NCI-H187 (cell line): ENCODE measurements at places on chromosomes 4 and X.

- DNase-seq, result no peak
Measured at GRCh38 chrX:69556060-69557011, 52.2 kb downstream of the NALF2 start.

GRCh38 chrX:50586980-50587379 is 116.4 kb upstream of the DGKK start:
- no peak for DNase-seq

- no peak for DNase-seq
Measured at GRCh38 chrX:30973784-30974427, 84.9 kb upstream of the TAB3 start.

- no peak for DNase-seq
Measured at GRCh38 chr4:43776371-43776770, 672.2 kb downstream of the KCTD8 start.

DNA sequence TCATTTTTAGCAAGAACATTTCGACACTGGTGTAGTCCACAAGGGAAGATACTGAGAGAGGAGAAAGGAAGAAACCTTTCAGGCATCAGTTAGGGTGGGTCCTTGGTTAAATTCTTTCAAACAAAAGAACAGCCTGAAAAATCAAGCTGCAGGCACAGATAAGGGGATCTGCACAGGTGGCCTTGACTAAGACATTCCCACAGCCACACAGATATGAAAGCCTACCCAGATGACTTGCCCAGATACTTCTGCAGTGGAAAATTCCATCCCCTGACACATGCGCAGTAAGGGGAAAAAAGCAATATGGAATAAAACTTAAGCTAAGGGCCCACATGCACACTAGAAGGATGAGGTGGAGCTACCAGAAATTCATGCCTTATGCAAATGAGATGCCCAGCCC is 8.9 kb upstream of the TMEM165 start:
- DNase-seq, result no peak

GRCh38 chr4:180557348-180557747 is 1685.9 kb upstream of the TENM3 start:
- no peak for DNase-seq

GRCh38 chrX:129145385-129145784 is 377.9 kb downstream of the SMARCA1 start:
- no peak for DNase-seq

DNA sequence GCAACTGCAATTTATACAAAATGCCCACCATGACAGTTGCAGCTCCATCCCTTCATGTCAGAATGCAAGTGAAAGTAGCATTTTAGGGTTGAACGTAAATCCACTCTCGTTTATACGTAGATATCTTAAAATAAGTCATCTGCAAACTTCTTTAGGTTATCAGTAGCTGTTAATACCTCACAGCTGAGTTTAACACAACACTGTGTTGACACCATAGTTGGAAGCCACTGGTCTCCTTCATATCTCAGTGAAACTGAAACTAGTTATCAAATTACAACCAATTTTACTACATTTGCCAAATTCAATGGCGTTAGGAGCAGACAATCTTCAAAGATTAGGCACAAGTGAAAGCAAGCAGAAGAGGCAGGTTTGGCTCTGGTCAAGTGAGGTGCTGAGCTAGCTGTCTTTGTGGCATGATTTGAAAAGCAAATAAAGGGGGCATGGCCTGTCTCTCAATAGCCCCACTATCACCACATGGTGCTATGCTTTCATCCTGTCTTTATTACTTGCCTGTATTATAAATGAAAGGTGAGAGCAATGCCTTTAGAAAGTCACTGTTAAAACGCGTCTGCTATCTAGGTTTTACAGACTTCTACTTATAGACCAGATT is 12.3 kb downstream of the PPP3CA start:
- DNase-seq, result no peak

GRCh38 chr4:89781321-89781720 is 55.6 kb downstream of the SNCA start:
- no peak for DNase-seq

- no peak for DNase-seq
Measured at GRCh38 chr4:175376287-175376977, 435.6 kb downstream of the GPM6A start.

- DNase-seq, result no peak
Measured at GRCh38 chr4:169626331-169627282, 6.2 kb downstream of the CLCN3 start.

DNA sequence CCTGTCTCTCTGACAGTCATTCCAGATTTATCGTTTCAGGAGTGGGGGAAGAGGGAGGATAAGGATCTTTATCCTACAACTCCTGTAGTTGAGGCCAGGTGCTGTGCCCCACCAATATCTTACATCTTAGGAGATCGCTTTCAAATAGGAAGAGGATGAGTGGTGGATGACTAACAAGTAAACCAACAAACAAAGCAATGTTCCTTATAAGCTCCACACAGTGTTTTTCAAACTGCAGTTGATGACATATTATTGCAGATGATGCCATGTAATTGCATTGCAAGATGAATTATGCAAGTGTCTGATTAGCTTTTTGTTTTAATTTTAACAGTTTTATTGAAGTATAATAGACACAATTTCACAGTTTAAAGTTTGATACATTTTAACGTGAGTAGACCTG is 35.8 kb upstream of the TMEM164 start:
- no peak for DNase-seq

GRCh38 chrX:134444681-134445080 is 15.3 kb upstream of the HPRT1 start:
- no peak for DNase-seq

DNA sequence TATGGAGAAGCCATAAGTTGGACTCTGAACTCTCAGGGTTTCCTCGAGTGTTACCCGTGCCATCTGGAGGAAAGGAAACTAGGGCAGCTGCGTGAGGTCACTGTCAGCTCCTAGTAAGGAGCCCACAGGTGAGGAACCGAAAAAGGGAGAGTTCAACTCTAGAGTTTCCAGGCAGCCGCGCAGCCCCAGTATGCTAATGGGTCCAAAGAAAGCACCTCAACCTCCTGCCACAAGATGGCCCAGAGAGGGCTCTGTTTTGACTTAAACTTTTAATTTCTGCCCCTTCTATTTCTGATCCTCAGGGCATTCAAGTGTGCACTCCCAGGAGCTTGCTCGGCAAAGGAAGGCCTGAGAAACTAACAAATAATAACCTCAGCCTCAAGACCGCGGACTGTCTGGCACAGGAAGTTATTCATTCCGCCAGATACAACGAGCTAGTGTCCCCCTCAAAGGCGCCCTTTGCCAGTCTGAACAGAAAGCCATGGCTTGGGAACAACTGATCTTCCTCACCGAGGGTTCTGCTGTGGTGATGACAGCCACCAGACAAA is 13.9 kb downstream of the SCARB2 start:
- DNase-seq, result no peak

- no peak for DNase-seq
Measured at GRCh38 chr4:189858435-189858834, 82.2 kb upstream of the FRG1 start.

DNA sequence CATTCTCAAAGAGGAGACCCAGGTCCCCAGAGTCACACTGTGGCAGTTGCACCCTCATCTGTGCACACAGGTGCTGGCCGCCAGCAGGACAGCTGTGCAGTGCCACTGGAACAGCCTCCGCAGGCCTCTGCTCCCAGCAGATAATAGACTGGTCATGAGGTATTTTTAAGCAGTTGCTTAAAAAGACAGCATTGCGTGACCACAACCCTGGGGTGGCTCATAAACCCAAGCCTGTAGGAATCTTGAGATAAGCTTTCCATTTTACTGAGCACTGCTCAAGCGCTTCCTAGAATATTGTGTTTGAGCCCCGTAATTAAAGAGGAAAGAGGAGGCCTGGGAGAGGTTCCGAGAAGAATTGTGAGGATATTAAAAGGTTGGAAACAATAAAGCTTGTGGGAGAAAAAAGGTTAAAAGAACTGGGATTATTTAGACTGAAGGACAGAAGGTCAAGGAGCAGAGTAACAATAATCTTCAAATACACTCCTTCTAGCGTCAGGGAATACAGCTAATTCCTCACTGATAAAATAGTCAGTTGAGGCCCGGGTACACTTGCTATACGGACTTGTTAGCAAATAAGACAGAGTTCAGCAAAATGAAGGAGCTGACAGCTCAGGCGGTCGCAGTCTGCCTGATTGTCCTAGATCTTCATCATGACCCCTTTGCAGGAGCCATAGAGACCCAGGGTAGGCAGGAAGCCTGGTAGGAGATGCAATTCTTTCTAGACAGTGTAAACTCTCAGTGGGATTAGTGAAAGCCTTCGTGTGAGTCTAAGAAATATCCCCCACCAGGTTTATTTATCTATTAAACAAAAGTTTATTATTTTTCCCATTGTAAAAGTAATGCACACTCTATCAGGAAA is 86.2 kb upstream of the KIT start:
- DNase-seq, result no peak

DNA sequence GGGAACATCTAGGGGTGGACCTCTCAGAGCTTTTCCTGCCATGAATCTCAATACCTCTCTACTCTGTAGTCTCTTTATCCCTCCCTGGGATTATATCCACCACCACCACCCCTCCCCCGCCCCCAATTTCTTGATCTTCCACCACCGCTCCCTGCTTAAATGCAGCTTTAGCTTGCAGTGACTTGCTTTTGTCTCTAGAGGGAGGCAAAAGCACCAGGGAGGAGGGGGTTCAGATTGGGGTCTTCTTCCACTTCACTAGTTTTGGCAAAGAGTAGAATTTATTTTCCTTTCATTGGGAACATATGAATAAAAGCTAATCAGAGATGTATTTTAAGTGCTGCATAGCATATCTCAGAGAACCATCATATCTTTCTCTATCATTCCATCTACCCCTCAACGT is 5.5 kb downstream of the ARHGAP36 start:
- DNase-seq, result no peak

DNA sequence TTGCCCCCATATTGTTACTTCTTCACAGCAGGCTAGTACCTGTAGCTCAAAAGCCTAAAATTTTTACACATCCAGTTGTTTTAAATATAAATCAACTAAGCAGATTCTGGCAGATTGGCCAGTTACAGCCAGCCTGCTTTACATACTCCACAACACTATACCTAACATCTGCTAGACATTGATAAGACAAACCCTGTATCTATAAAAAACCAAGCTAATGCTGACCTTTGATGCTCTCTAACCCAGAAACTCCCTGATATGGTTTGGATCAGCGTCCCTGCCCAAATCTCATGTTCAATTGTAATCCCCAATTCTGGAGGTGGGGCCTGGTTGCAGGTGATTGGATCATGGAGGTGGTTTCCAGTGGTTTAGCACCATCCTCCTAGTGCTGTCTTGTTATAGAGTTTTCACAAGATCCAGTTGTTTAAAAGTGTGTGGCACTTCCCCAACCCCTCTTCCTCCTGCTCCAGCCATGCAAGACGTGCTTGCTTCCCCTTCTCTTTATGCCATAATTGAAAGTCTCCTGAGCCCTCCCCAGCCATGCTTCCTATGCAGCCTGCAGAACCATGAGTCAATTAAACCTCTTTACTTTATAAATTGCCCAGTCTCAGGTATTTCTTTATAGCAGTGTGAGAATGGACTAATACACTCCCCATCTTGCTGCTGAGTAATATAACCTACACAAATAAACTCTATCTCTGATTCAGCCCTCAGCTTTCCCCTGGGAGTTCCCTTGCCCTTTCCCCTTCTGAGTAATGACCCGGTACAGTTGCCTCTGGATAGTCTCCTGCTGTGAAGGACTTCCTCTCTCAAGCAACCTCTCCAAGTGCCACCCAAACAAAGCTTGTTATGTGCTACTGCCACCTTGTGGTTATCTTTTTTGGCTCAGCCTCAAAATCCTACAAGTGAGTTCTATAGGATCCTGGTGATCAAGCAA is 39.6 kb downstream of the ZCCHC13 start:
- peak; percentile 53 for DNase-seq

DNA sequence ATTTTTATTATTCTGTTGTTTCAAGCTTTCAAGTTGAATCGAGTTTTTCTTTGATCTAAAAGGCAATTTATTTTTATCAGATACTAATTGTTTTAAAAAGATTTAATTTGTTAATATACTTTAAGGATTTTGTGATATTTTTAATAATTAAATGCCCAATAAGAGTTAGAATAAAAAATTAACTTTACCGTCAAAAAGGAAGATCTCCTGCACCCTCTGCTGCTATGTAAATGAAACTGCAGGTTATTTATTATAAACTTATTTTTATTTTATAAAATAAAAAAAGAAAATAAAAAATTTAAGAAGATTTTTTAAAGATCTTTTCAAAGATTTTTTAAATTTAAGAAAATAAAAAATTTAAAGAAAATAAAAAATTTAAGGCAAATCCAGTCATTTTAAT is 166.1 kb downstream of the CCSER1 start:
- no peak for DNase-seq

GRCh38 chr4:4866866-4867374 is 7.5 kb downstream of the MSX1 start:
- no peak for DNase-seq

GRCh38 chr4:183139058-183139750 is 40.1 kb downstream of the WWC2 start:
- no peak for DNase-seq

DNA sequence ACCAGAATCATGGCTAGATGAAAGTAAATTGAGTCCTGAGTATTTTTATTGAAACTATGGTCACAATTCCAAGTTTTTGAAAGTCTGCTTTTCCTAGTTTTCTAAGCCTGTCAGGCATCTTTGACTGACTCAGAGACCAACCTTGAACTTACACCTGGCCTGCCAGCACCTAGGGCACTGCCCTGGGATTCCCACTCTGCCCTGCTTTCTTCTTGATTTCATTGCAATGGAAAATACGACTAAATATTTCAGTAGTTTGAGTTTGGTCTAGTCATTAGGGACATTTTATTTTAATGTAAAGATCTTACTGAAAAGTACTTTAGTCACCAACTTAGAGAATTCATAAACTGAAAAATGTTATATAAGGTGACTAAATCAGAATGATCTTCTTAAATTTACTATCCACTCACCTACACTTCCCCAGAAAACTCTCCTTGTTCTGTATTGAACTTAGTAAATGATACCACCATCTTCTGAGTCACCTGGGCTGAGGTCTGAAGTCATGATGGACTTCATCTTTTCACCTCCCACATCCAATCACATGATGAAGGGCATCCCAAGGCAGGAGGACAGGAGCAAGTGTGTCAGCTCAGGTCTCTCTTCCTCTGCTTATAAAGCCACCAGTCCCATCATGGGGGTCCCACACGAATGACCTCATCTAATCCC is 11.6 kb upstream of the PYURF start:
- no peak for DNase-seq

GRCh38 chr4:122003335-122003734 is 51.5 kb upstream of the TRPC3 start:
- no peak for DNase-seq

DNA sequence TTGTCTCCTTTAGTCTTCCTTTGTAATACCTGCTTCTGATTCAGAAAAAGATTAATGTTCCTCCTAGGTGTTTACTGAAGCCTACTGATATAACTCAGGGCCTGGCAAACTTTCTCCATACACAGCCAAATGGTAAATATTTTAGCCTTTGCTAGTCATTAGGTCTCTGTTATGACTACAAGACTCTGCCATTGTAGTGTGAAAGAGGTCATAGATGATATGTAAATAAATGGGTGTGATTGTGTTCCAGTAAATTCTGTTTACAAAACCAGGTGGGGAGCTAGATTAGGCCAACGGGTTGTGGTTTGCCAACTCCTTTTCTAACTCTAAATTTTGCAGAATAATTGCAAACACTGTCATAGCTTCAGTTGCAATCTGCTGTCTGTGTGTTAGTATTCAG is 568.1 kb upstream of the GNPDA2 start:
- DNase-seq, result no peak
